H9 (cell line): ENCODE measurements at places on chromosomes 3 and 15.

GRCh38 chr3:73611176-73611575 is 13.6 kb downstream of the PDZRN3 start:
- peaks cover 9% of the 10 kb centered on the region for H3K36me3 ChIP-seq
- peaks cover 4% of the 10 kb centered on the region; the same call in 1 of the 2 replicates for H3K4me1 ChIP-seq
- H3K4me3 ChIP-seq = no peak overlapping the region
- no peaks in the 10 kb centered on the region for H3K27me3 ChIP-seq
- DNase-seq = no peak

DNA sequence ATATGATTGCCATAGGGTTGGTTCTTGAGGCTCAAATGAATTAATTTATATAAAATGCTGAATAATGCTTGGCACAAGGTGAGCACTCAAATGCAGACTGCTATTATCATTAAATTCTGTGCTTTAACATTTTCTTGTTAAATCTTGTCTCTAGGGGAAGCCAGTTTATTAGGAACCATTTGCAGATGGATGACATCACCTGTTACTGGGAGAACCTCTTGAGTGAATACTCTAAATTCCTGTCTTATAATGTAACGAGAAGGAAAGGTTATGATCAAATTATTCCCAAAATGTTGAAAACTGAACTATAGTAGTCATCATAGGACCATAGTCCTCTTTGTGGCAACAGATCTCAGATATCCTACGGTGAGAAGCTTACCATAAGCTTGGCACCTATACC is 6.2 kb upstream of the TIMMDC1 start:
- no peak overlapping the region for H3K27ac ChIP-seq
- no peak for DNase-seq
- H3K4me1 ChIP-seq = no peaks in the 10 kb centered on the region
- peaks cover 12% of the 10 kb centered on the region for H3K36me3 ChIP-seq
- H3K27me3 ChIP-seq = no peaks in the 10 kb centered on the region

- H3K4me3 ChIP-seq = no peak overlapping the region
- no peaks in the 10 kb centered on the region for H3K27me3 ChIP-seq
- no peaks in the 10 kb centered on the region for H3K4me1 ChIP-seq
- H3K27ac ChIP-seq = no peak overlapping the region
These were observed 201.4 kb upstream of the STT3B start for GRCh38 chr3:31331278-31331677.

GRCh38 chr3:123412811-123413604 is 35.9 kb downstream of the ADCY5 start:
- no peak overlapping the region for H3K27ac ChIP-seq
- no peak for DNase-seq
- no peaks in the 10 kb centered on the region for H3K27me3 ChIP-seq
- peaks cover 2% of the 10 kb centered on the region for H3K4me1 ChIP-seq
- H3K36me3 ChIP-seq = no peaks in the 10 kb centered on the region
- no peak overlapping the region for H3K4me3 ChIP-seq

- H3K27me3 ChIP-seq = no peaks in the 10 kb centered on the region; the same call in 1 of the 2 replicates
- no peaks in the 10 kb centered on the region; the same call in 2 of the 3 replicates for H3K36me3 ChIP-seq
- no peaks in the 10 kb centered on the region; the same call in 1 of the 2 replicates for H3K4me1 ChIP-seq
- DNase-seq = peak; percentile 28
These were observed 64.5 kb downstream of the PCSK6 start for GRCh38 chr15:101424984-101425383.

- no peak overlapping the region for H3K27ac ChIP-seq
- no peak overlapping the region for H3K4me3 ChIP-seq
- H3K4me1 ChIP-seq = no peaks in the 10 kb centered on the region
These were observed 336.4 kb upstream of the GRM7 start for GRCh38 chr3:6524479-6524878.

DNA sequence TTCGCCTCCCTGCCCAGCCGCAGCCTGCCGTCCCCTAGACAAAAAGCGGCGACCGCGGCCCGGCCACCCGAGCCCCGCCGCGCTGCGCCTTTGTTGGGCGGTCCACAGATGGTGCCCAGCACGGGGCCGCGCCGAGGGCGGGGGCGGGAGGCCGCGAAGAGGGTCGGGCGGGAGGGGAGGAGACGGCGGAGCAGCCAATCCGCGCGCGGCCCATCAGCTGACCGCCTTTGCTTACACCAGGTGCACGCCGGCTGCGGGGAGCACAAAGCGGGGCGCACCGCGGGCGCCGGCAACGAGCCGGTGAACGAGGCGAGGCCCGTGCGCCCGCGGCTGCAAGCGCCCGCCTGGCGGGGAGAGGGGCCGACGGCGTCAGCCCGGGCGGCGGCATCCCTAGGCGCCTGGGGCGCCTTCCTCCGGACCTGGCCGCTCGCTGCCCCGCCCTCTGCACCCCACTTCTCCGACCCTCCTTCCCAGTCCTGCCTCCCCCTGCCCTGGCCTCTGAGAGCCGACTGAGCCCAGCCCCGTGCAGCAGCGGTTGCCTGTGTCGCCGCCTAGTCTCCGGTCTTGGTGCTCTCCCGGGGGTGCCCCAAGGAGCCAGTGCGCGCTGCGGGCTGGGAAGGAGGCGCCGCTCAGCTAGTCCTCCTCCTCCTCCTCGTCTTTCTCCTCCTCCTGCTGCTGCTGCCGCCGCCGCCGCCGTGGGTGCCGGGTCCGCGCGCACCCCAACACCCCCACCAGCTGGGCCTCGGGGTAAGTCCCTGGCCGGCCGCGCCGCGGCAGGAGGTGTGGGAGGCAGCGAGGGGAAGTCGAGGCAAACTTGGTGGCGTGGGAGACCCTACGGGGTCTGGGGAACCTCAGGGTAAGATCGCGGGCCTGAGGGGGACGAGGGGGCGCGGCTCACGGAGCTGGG is at the start of gene LRRN1:
TSS of gene LRRN1 (plus strand) at position 259 of the 907 bp plus-strand sequence. CDS start 45,211 bp downstream, outside the sequence.
- H3K27ac ChIP-seq = peak within 1 kb of the TSS; percentile 63
- no peaks in the 10 kb centered on the region for H3K27me3 ChIP-seq
- H3K4me3 ChIP-seq = peak within 1 kb of the TSS; percentile 97
- H3K36me3 ChIP-seq = peaks cover 34% of the 10 kb centered on the region

DNA sequence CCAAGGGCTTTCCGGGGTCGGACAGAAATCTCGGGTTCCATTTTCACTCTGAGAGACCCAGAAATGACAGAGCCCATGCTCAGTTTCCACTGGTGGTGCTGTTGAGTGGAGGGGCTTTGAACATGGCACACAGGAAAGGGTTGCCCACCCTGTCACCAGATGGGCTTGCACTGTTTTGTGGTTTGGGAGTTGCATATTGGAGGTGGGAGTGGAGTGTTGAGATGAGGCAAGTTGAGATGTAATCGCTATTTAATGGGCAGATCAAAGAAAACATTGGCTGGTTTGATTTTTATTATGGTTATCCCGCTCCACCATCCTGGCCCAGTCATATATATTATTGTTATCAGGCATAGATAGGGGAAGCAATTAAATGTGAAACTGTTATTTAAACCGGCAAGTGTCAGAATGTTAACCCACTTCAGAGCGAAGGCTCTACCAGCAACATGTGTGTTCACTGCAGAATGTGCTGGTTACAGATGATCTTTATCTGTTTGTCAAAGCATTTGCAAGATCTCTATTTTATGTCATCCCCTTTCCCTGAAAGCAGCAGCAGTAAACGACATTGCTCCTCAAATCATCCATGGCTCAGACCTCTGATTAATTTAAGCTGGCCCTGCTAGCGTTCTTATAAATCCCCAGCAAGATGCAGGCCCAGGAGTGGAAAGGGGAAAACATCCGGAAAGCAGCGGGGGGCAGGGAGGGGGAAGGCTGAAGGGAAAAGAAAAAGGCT is 58.3 kb upstream of the TSEN2 start:
- no peak overlapping the region for H3K4me3 ChIP-seq
- H3K4me1 ChIP-seq = peaks cover 5% of the 10 kb centered on the region
- 0 out of 3 replicates have a peak, but pooled peaks cover 1% of the 10 kb centered on the region for H3K36me3 ChIP-seq
- DNase-seq = no peak

- no peak overlapping the region for H3K4me3 ChIP-seq
- H3K27ac ChIP-seq = no peak overlapping the region
- H3K4me1 ChIP-seq = no peaks in the 10 kb centered on the region
- DNase-seq = no peak
These were observed 6.1 kb downstream of the ATG3 start for GRCh38 chr3:112555535-112556170.

DNA sequence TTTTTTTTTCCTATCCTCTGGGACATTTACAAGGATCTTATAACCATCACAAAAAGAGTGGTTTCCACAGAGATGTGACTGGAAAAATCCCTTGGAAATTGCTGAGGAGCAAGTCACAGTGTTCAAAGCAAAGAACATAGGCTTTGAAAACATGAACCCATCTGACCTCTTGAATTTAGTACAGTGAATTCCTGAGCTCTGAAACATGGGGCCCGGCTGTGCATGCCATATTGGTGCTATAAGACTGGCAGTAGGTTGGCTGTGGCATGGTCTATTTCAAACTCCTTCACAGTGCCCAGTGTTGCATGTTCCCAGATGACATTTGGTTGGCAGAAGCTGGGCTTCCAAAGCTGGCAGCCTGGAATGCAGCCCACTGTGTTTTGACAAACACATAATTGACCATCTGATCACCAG is 202.2 kb downstream of the TIGIT start:
- H3K27ac ChIP-seq = no peak overlapping the region
- H3K4me3 ChIP-seq = no peak overlapping the region
- DNase-seq = no peak
- no peaks in the 10 kb centered on the region for H3K27me3 ChIP-seq
- H3K36me3 ChIP-seq = no peaks in the 10 kb centered on the region
- H3K4me1 ChIP-seq = no peaks in the 10 kb centered on the region

GRCh38 chr3:131975047-131975446 is 59.8 kb downstream of the CPNE4 start:
- H3K36me3 ChIP-seq = no peaks in the 10 kb centered on the region
- no peaks in the 10 kb centered on the region for H3K27me3 ChIP-seq
- no peak overlapping the region for H3K27ac ChIP-seq
- no peaks in the 10 kb centered on the region for H3K4me1 ChIP-seq
- no peak overlapping the region for H3K4me3 ChIP-seq
- no peak for DNase-seq

DNA sequence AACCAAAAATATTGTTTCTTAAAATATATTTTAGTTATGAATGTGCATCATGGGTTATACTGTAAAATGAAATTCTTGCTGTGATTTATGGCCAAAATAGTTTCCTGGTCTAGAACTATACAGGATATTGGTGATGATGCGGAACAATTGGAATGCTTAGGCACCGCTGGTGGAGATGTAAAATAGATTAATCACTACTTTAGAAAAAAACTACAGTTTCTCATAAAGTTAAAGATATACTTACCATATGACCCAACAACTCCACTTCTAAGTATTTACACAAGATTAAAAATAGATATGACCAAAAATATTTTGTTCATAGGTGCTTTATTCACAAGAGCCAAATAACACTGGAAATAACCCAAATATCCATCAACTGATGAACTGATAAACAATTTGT is 126.7 kb downstream of the TUSC7 start:
- peaks cover 2% of the 10 kb centered on the region; the same call in 1 of the 2 replicates for H3K4me1 ChIP-seq
- no peaks in the 10 kb centered on the region for H3K27me3 ChIP-seq
- no peak overlapping the region for H3K27ac ChIP-seq
- DNase-seq = no peak
- no peaks in the 10 kb centered on the region for H3K36me3 ChIP-seq

- peaks cover 8% of the 10 kb centered on the region for H3K36me3 ChIP-seq
- H3K27ac ChIP-seq = no peak overlapping the region
- H3K4me3 ChIP-seq = no peak overlapping the region
- H3K4me1 ChIP-seq = peaks cover 3% of the 10 kb centered on the region; the same call in 1 of the 2 replicates
- H3K27me3 ChIP-seq = no peaks in the 10 kb centered on the region
These were observed 76.9 kb downstream of the CTNNB1 start for GRCh38 chr3:41276191-41276590.

- H3K36me3 ChIP-seq = no peaks in the 10 kb centered on the region
- no peaks in the 10 kb centered on the region for H3K27me3 ChIP-seq
- H3K4me1 ChIP-seq = no peaks in the 10 kb centered on the region
- no peak for DNase-seq
These were observed 23.1 kb downstream of the BHLHE40 start for GRCh38 chr3:5002174-5002870.

DNA sequence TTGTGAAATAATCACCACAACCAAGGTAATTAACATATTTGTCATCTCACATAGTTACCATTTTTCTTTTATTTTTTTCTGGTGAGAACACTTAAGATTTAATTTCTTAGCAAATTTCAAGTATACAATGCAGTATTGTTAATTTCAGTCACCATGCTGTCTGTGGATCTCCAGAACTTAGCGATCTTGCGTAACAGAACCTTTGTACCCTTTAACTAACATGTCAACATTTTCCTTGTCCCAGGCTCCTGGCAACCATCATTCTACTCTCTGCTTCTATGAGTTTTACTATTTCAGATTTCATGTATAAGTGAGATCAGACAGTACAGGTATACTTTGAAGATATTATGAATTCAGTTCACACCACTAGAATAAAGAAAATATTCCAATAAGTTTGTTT is 154.4 kb downstream of the KCNAB1 start:
- no peaks in the 10 kb centered on the region for H3K4me1 ChIP-seq
- H3K36me3 ChIP-seq = no peaks in the 10 kb centered on the region
- H3K27ac ChIP-seq = no peak overlapping the region
- no peaks in the 10 kb centered on the region for H3K27me3 ChIP-seq
- H3K4me3 ChIP-seq = no peak overlapping the region

- no peak overlapping the region for H3K4me3 ChIP-seq
- H3K27ac ChIP-seq = no peak overlapping the region
- H3K36me3 ChIP-seq = no peaks in the 10 kb centered on the region
- no peaks in the 10 kb centered on the region for H3K27me3 ChIP-seq
- DNase-seq = no peak
These were observed 100.5 kb upstream of the SKOR1 start for GRCh38 chr15:67724691-67725375.

GRCh38 chr15:53644660-53645059 is 114.8 kb downstream of the WDR72 start:
- H3K27ac ChIP-seq = no peak overlapping the region
- no peaks in the 10 kb centered on the region for H3K27me3 ChIP-seq
- H3K4me3 ChIP-seq = no peak overlapping the region

- H3K36me3 ChIP-seq = no peaks in the 10 kb centered on the region; the same call in 2 of the 3 replicates
- DNase-seq = no peak
- no peaks in the 10 kb centered on the region for H3K27me3 ChIP-seq
- no peaks in the 10 kb centered on the region for H3K4me1 ChIP-seq
These were observed 1.7 kb downstream of the KLHL24 start for GRCh38 chr3:183637106-183637486.
